Right hindlimb (tissue), 1 donor: ENCODE measurements at places on chromosomes 16 and 17.

- DNase-seq, result peak; percentile 90
These were observed 30.1 kb downstream of the HIC1 start for GRCh38 chr17:2084766-2085647.

GRCh38 chr17:8122422-8122923 is 1.4 kb downstream of the HES7 start:
- DNase-seq, result peak; percentile 38

GRCh38 chr17:34926661-34927060 is 34.6 kb downstream of the CCT6B start:
- no peak for DNase-seq

- DNase-seq, result no peak
These were observed 26.8 kb upstream of the NKD1 start for GRCh38 chr16:50521246-50521900.

- DNase-seq, result no peak
These were observed 4.3 kb downstream of the BANP start for GRCh38 chr16:87955302-87956097.

DNA sequence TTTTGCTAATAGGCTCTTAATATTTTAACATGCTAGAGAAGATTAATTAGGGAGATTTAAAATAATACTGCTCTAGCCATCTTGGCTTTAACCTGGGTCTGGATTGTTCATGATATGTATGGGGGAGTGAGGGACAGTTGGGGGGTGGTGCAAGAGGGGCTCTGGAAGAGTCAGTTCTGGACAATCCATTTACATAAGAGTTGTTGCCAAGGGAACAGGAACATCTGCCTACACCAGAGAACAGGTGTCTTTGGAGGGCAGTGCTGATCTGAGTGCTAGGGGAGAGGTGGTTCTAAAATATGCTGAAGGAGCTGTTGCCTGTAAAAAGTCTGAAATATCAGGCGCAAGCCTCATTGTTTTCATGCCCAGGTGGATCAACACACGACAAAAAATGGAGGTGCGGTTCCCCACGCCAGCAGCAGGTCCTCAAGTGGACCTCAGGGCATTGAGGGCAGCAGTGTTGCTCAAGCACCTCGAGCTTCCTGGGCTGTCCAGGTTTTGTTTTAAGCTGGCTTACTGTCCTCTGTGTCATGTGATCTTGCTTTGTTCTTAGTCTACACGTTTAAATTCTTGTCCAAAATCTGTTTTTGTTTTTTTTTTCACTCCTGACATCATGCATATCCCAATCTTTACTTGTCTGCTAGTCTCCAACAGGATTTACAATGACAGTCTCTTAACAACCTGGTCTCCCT is 25.4 kb upstream of the WSB1 start:
- DNase-seq, result no peak

DNA sequence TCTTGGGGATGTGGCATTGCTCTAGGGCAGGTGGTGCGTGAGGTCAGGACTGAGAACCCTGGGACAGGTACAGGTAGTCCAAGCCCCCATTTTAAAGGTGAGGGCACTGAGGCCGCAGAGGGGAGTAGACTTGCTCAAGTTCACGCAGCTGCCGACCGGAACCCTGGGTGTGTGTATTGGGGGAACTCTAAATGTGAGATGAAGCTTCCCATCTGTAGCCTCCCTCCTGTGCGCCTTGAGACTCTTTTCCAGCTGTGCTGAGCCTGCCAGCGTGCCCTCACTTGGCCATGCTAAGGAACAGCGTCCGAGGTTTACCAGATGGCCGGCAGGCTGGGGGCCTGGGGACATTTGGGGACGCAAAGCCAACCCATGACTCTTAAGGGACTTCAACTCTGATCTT is 79.0 kb upstream of the CDC42EP4 start:
- no peak for DNase-seq

- DNase-seq, result no peak
These were observed 25.1 kb downstream of the STAT5B start for GRCh38 chr17:42251115-42251514.

DNA sequence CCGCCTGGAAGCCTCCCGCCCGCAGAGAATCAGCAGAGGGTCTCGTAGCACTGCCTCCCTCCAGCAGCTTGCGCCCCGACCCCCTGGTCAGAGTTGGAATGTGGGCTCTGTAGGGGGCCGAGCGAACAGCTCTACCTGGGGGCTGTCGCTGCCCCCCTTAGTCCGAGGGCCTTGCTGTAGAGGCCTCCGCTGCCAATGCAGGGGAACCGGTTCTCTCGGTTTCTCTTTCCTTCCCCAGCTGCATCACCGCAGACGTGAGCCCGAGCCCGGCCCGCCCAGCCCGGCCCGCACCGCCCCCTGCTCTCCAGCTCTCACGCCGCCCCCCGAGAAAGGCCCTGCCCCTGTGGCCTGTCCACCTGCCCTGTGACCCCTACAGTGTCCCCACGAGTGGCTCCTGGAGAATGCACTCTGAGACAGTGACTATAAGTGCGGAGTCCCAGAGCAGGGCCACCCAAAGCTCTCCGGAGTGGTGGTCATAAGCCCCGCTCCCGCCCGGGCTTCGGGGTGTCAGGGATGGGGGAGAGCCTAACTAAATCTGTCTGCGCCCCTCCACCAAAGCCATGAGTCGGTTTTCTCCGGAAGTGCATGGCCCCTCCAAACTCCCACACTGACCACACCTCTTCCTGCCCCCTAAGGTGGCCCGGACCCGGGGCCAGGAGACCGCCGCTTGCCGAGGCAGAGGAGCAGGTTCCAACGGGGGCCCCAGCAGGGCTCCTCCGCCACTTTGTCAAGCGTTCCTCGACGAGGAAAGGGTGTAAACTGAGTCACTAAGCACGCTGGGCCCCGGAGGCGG is 1.7 kb downstream of the ARHGAP27 start:
- DNase-seq, result peak; percentile 35

- DNase-seq, result no peak
These were observed 6.8 kb downstream of the ZNF263 start for GRCh38 chr16:3289998-3290673.

DNA sequence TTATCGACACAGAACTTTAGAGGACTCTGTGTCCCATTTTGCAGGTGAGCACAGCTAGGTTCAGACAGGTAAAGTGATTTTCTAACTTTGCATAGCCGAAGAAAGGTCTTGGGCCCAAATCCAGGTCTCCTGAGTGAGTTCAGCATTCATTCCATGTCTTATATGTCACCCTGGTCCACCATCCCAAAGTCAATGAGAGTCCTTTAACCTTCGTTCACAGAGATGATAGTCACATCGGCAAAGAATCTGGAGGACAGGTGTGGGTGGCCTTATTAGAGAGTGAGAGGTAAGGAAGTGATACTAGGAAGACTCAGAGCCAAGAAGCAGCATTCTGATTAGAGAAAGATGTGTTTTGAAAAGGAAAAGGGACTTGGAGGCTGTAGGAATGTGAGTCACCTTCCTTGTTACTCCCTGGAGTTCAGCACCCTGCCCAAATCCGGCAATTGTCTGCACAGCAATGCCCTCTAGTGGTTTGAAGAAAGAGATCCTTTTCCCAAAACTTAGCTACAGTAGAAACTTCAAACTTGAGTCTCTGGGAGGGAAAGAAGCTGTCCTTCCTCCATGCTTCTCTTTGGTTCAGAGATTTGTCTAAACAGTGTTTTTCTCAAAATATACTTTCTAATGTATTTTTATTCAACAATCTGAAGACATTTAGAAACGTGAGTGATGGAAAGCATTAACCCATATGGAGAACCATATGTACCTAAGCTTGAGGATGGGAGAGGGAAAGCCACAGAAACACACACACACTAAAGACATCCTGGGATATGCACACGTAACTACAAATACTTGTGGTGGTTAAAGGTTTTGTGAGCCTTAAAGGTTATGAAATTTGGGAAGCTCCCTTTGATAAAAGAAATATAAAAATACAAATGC is 96.4 kb upstream of the SHISA6 start:
- no peak for DNase-seq
